ENCODE measurements at places on chromosomes 7 and 10. TPM values are rescaled to one million over a fixed set of nuclear protein-coding genes. Genes with fewer than 3 reads are reported as not detected.

- no peaks in the 10 kb centered on the region for H3K4me1 ChIP-seq
- DNase-seq: no peak
- no peak overlapping the region for H3K27ac ChIP-seq
- no peaks in the 10 kb centered on the region for H3K36me3 ChIP-seq
- H3K4me3 ChIP-seq: no peak overlapping the region
- H3K27me3 ChIP-seq: no peaks in the 10 kb centered on the region
These were observed 28.9 kb downstream of the PPP1R3C start for GRCh38 chr10:91603931-91604331.

Gene OR9A2
- polyA plus RNA-seq: not detected

GRCh38 chr7:118918556-118918955, 694.1 kb downstream of the ANKRD7 start:
- H3K4me3 ChIP-seq: no peak overlapping the region
- no peaks in the 10 kb centered on the region for H3K36me3 ChIP-seq
- no peaks in the 10 kb centered on the region for H3K27me3 ChIP-seq
- no peak overlapping the region for H3K27ac ChIP-seq

Gene LIPF
- polyA plus RNA-seq: not detected

GRCh38 chr10:71268247-71268691, 50.8 kb upstream of the SLC29A3 start:
- H3K27me3 ChIP-seq: no peaks in the 10 kb centered on the region
- H3K4me1 ChIP-seq: no peaks in the 10 kb centered on the region
- H3K27ac ChIP-seq: no peak overlapping the region
- no peaks in the 10 kb centered on the region for H3K36me3 ChIP-seq
- DNase-seq: no peak
- no peak overlapping the region for H3K4me3 ChIP-seq

GRCh38 chr10:112338957-112339356, 35.0 kb upstream of the ACSL5 start:
- DNase-seq: no peak
- no peak overlapping the region for H3K27ac ChIP-seq
- no peak overlapping the region for H3K4me3 ChIP-seq

Gene DUS4L
- polyA plus RNA-seq: 4.1 TPM

- H3K4me3 ChIP-seq: no peak overlapping the region
- H3K36me3 ChIP-seq: no peaks in the 10 kb centered on the region
- DNase-seq: no peak
- no peaks in the 10 kb centered on the region for H3K4me1 ChIP-seq
- no peaks in the 10 kb centered on the region for H3K27me3 ChIP-seq
These were observed 143.5 kb downstream of the INHBA start for GRCh38 chr7:41559426-41559825.

DNA sequence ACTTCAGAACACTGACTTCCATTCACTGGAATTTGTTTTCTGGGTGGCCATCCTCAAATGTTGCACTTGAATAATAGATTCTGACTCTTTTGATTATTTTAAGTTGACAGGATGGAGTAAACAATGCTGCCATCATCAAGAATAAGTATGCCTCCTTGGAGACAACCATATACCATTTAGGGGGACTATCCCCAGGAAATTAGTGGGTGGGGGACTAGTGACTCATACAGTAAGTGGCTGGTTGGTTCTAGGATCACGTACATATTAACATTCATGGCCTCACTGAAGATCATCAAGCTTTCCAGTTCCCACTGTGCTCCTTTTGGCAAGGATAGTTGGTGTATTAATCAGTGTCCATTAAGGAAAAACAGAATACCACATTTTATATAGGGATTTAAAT, 615.2 kb downstream of the CCSER2 start:
- no peak overlapping the region for H3K27ac ChIP-seq
- H3K27me3 ChIP-seq: no peaks in the 10 kb centered on the region
- no peak for DNase-seq
- no peak overlapping the region for H3K4me3 ChIP-seq
- H3K4me1 ChIP-seq: no peaks in the 10 kb centered on the region

Gene TSPAN15
- 0.13 TPM for polyA plus RNA-seq

- no peak for DNase-seq
These were observed 2.0 kb downstream of the TNKS2 start for GRCh38 chr10:91800182-91800581.

DNA sequence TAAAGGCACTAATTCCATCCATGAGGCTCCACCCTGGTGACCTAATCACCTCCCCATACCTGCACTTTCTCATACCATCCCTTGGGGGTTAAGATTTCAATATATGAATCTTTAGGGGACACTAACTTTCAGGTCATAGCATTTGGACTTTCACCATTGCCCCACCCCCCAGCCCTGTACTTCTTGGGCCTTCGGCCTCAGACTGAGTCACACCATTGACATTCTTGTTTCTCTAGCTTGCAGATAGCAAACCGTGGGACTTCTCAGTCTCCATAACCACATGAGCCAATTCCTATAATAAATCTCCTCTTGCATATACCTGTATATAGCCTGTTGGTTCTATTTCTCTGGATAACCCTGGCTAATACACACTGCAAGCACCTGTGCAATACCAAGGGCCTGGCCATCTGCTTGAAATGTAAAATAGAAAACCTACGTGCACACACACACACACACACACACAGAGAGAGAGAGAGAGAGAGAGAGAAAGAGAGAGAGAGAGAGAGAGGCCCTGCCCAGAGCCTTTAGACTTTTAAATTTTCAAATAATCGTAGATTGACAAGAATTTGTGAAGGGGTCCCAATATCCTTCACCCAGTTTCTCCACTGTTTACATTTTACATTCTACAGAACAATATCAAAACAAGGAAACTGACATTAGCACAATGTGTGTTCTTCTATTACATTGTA, 25.3 kb downstream of the ANXA8 start:
- H3K27ac ChIP-seq: no peak overlapping the region
- no peak overlapping the region for H3K4me3 ChIP-seq
- H3K36me3 ChIP-seq: no peaks in the 10 kb centered on the region
- H3K27me3 ChIP-seq: no peaks in the 10 kb centered on the region
- no peaks in the 10 kb centered on the region for H3K4me1 ChIP-seq

GRCh38 chr10:119541046-119541445, 1.5 kb downstream of the RGS10 start:
- peaks cover 28% of the 10 kb centered on the region for H3K4me1 ChIP-seq
- no peak overlapping the region for H3K4me3 ChIP-seq
- DNase-seq: no peak
- H3K36me3 ChIP-seq: no peaks in the 10 kb centered on the region
- H3K27ac ChIP-seq: no peak overlapping the region
- no peaks in the 10 kb centered on the region for H3K27me3 ChIP-seq

Gene IRF5
- polyA plus RNA-seq: 91.3 TPM

DNA sequence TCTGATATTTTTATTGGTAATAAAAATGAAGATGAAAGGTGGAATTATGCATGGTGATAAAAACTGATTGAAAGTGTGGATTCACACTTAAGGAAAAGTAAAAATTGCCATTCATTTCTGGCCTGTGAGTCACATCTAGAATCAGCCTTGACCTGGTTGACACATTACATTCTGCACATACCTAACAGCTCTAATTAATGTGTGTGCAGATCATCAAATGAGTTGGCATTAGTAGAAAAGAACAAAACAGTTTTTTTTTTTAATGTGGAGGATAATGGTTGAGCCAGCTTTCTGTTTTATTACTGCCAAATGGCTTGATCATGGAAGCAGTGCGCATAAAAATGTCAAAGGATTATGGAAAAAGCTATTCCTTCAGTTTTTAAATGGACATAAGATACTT, 142.6 kb upstream of the TMEM196 start:
- H3K36me3 ChIP-seq: no peaks in the 10 kb centered on the region
- H3K4me3 ChIP-seq: no peak overlapping the region
- no peaks in the 10 kb centered on the region for H3K4me1 ChIP-seq
- no peaks in the 10 kb centered on the region for H3K27me3 ChIP-seq

Gene TES
- polyA plus RNA-seq: 62.7 TPM

DNA sequence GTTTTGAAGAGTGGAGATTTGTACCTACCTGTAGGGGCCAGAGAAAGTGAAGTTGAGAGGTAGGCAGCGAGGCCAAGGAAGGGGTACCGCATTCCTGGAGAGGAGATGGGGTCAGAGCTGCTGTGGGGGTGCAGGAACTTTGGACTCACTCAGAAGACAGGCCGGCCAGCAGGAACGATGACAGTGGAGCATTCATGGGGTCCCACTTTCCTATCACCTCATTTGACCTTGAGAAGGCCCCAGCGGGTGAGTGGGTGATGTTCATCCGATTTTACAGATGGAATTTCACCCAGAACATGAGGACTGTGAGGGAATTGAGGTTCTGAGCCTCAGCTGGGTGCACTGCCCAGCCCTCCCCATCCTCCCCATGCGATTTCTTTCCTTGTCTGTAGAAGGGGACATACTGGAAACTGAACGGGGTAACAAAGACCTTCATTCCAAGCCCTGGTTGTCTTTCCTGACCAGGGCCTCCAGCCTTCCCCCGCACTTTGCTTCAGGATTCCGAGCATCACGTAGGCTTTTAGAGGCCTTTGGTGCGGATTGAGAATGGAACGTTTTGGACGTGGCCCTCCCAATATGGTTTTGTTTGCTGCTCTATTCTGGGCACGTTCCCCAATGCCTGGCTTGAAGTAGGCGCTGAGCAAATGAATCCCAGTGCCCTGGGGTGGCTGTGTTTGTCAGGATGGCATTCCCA, 87.3 kb downstream of the ADCY1 start:
- H3K27ac ChIP-seq: no peak overlapping the region
- H3K4me1 ChIP-seq: no peaks in the 10 kb centered on the region
- DNase-seq: no peak
- H3K27me3 ChIP-seq: no peaks in the 10 kb centered on the region
- H3K4me3 ChIP-seq: no peak overlapping the region

Gene PRTFDC1
- 0.63 TPM for polyA plus RNA-seq

DNA sequence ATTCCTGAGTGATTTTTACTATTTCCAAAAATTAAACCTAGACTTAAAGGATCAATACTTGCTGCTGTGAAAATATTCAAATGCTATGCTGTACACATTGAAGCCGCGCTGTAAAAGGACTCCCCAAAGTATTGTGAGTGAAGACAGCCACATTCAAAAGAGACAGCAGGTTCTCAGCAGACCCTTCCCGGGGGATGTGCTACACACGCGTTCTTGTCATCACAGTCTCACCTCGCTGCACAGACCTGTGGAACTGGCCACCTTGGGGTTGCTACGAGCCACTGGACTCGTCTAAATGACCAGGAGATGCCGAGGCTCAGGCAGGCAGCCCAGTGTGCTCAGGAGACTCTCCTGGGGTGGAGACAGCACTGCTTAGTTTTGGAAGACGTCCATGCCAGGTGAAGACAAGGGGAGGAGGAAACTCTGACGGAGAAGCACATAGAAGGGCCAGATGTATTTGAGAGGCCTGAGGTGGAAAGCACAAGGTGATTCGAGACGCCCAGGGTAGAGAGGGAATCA, 367.7 kb upstream of the SHH start:
- DNase-seq: no peak
- no peaks in the 10 kb centered on the region for H3K4me1 ChIP-seq
- H3K27ac ChIP-seq: no peak overlapping the region

DNA sequence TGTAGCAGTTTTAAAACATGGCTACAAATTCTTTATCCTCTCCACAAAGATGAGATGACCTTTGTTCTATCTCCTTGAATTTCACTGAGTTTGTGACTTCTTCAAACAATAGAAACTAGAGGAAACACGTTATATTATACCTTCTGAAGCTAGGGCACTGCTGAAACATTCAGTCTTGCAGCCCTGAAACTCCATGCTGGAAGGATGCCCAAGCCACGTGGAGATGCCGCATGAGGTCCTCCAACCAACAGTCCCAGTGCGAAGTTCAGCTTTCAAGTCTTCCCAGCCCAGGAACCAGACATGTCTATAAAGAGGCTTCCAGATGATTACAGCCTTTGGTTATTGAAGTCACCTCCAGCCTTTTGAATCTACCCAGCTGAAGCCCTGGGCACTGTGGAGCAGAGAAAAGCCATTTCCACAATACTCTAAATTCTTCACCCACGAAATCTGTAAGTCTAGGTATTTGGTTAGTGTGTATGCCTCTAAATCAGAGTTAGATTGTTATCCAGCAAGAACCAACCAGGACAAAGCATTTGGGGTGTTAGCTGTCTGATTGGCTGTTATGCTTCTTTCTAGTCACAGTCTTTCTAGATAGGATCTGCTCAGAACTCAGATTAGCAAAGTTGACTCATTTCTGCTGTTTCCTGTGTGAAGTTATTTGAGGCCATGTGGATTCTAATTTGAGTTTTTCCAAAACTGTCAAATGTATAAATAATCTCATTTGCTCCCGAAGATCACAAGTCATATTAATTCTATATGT, 186.5 kb upstream of the TMEM72 start:
- peaks cover 32% of the 10 kb centered on the region for H3K4me1 ChIP-seq
- no peak for DNase-seq
- H3K27me3 ChIP-seq: no peaks in the 10 kb centered on the region

GRCh38 chr7:84102213-84102612, 92.4 kb downstream of the SEMA3A start:
- no peak overlapping the region for H3K4me3 ChIP-seq
- H3K36me3 ChIP-seq: no peaks in the 10 kb centered on the region
- H3K27me3 ChIP-seq: no peaks in the 10 kb centered on the region

Gene OR2A1
- 0.31 TPM for polyA plus RNA-seq

Gene SNX10
- 29.2 TPM for polyA plus RNA-seq

Gene AKR1C2
- polyA plus RNA-seq: not detected

GRCh38 chr10:63157845-63158624, 24.9 kb downstream of the NRBF2 start:
- H3K27ac ChIP-seq: no peak overlapping the region
- peaks cover 4% of the 10 kb centered on the region for H3K36me3 ChIP-seq
- no peak overlapping the region for H3K4me3 ChIP-seq

DNA sequence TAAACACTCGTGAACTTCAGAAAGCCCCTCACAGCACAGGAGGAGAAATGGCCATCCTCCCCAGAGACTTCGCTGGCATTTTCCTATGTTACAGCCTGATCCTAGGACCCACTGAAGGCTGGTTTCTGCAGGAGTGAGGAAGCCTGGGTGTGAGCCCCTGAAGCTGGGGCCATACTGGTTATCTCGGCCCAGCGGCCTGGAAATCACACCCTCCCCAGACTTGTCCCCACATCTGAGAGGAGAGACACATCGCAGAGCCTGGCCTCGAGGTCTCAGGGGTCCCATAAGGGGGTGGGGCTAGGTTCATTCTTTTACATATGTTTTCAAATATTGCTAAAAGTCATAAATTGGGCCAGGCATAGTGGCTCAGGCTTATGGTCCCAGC, 17.5 kb upstream of the RET start:
- no peak overlapping the region for H3K27ac ChIP-seq
- no peak overlapping the region for H3K4me3 ChIP-seq
- no peaks in the 10 kb centered on the region for H3K27me3 ChIP-seq
- H3K4me1 ChIP-seq: no peaks in the 10 kb centered on the region
- H3K36me3 ChIP-seq: no peaks in the 10 kb centered on the region
- DNase-seq: no peak

Gene R3HCC1L
- 11.0 TPM for polyA plus RNA-seq

Gene ADAM12
- polyA plus RNA-seq: 0.04 TPM

GRCh38 chr7:16989811-16990413, 108.1 kb upstream of the AGR3 start:
- H3K27ac ChIP-seq: no peak overlapping the region
- H3K4me1 ChIP-seq: no peaks in the 10 kb centered on the region
- no peaks in the 10 kb centered on the region for H3K27me3 ChIP-seq
- H3K4me3 ChIP-seq: no peak overlapping the region
- no peak for DNase-seq

- no peaks in the 10 kb centered on the region for H3K27me3 ChIP-seq
- peak overlapping the region; percentile 99 for H3K4me3 ChIP-seq
- H3K36me3 ChIP-seq: no peaks in the 10 kb centered on the region
- peak overlapping the region; percentile 95 for H3K27ac ChIP-seq
These were observed 855 bp downstream of the ATP6V1F start for GRCh38 chr7:128863433-128863989.

GRCh38 chr7:16169537-16169936, 251.8 kb downstream of the CRPPA start:
- DNase-seq: no peak
- no peaks in the 10 kb centered on the region for H3K4me1 ChIP-seq
- no peak overlapping the region for H3K4me3 ChIP-seq
- H3K36me3 ChIP-seq: no peaks in the 10 kb centered on the region
